Transverse colon (tissue), 4 donors: ENCODE measurements at places on chromosomes 7 and 10. TPM values are rescaled to one million over a fixed set of nuclear protein-coding genes. Genes with fewer than 3 reads are reported as not detected.

Gene NXPH1
- not detected for total RNA-seq

Gene FAM20C
- total RNA-seq = 24.7 TPM

Gene MPP7
- 21.8 TPM for total RNA-seq

GRCh38 chr10:73251683-73252444 lies 580 bp downstream of the MRPS16 start:
- DNase-seq = no peak

DNA sequence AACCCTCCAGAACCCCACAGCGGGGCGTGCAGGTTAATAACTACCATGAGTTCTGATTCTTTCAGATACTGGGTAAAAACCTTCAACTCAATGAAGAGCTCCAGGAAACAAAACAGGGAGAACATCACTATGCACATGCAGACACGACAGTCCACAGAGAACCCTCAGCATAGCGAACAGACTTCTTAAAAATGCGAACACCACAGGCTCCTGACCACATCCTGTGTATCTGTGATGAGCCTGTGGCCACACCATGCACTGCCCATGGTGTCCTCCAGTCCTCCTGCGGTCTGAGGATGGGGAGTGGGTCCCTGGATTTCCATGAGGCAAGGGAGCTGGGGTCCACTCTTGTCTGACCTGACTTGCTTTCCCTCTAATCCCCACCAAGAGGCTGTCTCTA lies 107.2 kb downstream of the COBL start:
- no peak for DNase-seq

GRCh38 chr10:33732161-33732680 lies 397.8 kb upstream of the NRP1 start:
- DNase-seq = no peak

GRCh38 chr10:114336823-114337509 lies 67.3 kb downstream of the AFAP1L2 start:
- no peak for DNase-seq

- no peak for DNase-seq
Measured at GRCh38 chr10:68900427-68901104, 549 bp upstream of the DDX50 start.

DNA sequence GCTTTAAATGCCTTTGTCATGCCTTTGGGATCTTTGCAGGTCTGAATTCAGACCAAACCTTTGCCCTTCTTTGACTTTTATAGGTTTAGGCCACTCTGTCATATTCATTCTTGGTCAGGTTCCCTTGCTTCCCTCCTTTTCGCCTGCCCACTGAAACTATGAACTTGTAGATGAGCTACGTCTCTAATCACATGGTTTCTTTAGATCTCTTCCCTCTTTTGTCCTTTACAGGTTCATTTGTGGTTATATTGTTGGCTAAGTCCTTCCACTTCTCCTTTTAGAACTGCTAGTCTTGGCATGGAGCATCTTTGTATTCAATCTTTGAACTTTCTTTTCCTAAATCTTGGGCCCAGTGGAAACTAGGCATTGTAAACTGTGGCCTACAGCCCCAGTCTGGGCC lies 104.0 kb upstream of the ZEB1 start:
- DNase-seq = no peak
